ENCODE measurements at places on chromosomes 3 and 15.
A peak's percentile ranks its signal among the peaks of the same experiment; 100 is the strongest.

DNA sequence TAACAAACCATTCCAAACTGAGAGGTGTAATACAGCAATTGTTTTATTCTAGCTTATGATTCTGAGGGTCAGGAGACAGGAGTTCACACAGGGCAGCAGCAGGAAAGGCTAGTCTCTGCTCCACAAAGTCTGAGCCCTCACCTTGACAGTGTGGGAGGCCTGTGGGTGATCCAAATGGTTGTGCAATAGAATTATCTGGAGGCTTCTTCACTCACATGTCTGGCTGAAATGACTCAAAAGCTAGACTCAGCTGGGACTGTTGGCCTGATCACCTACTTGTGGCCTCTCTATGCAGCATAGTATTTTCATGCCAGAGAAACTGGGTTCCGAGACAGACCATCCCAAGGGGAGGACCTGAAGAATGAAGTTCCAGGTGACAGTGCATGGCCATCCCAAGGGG lies 233.9 kb upstream of the UBE2E2 start:
- DNase-seq, result no peak

DNA sequence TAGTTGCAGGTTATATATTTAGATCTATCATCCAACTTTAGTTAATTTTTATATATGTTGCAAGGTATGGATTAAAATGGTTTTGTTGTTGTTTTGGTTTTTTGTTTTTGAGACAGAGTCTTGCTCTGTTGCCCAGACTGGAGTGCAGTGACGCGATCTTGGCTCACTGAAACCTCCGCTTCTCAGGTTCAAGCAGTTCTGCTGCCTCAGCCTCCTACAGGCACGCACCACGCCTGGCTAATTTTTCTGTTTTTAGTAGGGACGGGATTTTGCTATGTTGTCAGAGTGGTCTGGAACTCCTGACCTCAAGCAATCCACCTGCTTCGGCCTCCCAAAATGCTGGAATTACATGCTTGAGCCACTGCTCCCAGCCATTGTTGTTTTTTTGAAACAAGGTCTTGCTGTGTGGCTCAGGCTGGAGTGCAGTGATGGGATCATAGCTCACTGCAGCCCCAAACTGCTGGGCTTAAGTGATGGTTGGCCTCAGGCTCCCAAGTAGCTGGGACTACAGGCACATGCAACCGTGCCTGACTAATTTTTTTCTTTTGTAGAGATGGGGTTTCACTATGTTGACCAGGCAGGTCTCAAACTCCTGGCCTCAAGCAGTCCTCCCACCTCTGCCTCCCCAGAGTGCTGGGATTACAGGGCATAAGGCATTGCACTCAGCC lies 92.0 kb downstream of the ZNF609 start:
- DNase-seq, result no peak

DNA sequence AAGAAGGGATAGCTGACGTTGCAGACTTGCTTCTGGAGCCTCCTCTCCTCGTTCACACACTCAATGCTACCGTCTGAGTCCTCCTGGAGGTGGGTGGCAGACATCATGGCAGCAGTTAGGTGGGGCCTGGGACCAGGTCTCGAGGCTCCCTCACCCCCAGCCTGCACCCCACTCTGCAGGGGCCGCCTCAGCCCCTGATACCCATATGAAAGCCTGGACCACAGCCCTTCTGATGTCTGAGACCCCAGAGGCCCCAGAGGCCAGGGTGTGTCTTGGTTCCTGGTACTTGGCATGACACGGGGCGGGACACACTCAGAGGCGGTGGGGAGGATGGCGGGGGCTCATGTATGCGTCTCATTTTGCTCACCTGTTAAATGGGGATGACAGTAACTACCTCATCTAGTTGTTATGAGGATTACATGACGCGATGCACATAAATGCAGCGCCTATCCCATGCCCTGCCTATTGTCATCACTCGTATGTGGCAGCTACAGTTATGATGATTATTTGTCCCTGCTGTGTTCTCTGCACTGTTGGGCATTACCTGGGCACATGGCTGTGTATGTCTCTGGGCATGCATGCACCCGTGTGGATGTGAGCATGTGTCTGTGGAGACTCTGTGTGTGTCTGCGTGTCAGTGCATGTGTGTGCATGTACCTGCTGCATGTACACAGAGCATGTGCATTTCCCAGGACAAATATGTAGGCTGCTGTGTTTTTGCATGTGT lies 39.9 kb downstream of the FEM1B start:
- no peak for DNase-seq

GRCh38 chr3:33115024-33115768 lies 1.4 kb downstream of the CRTAP start:
- DNase-seq, result no peak

DNA sequence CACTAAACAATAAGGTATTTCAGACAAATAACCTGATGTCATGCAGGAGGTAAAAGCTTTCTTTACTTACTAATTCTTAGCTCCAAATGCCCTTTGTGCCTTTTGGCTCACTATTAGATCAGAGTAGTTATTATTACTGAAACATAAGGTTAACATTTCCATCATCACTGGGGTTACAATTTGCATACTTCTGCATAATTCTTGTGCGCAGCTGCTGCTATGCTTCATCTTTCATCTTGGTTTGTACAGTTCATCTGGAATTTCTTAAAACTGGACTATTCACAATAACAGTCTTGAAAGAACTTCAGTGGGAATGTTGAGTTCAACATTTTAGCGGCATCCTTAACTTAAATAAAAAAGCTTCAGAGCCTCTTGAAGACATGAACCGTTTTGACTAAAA lies 383.2 kb upstream of the ADAMTS9 start:
- DNase-seq, result no peak

GRCh38 chr3:13021141-13022114 lies 51.8 kb downstream of the IQSEC1 start:
- no peak for DNase-seq

GRCh38 chr3:167783781-167784180 lies 48.3 kb downstream of the SERPINI1 start:
- peak; percentile 22 for DNase-seq

GRCh38 chr3:129605203-129605921 lies 1.1 kb downstream of the PLXND1 start:
- DNase-seq, result no peak

DNA sequence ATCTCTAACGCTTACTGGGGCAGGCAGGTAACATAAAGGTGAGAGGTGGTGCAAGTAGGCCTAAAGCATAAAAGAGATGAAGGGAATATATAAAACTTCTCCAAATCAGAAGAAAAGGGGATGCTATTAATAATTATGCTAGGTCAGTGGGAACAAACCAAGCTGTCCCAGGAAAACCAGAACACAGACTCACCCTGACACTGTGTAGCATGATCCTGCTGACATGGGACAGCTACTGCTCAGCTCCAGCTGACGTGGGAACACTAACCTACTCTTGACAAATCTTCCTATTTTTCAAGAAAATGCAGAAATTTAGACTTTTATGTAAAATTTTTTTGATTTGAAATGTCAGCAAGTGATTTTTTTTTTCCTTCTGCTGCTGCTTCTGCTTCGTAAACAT lies 203.5 kb downstream of the KCNMB2 start:
- no peak for DNase-seq

DNA sequence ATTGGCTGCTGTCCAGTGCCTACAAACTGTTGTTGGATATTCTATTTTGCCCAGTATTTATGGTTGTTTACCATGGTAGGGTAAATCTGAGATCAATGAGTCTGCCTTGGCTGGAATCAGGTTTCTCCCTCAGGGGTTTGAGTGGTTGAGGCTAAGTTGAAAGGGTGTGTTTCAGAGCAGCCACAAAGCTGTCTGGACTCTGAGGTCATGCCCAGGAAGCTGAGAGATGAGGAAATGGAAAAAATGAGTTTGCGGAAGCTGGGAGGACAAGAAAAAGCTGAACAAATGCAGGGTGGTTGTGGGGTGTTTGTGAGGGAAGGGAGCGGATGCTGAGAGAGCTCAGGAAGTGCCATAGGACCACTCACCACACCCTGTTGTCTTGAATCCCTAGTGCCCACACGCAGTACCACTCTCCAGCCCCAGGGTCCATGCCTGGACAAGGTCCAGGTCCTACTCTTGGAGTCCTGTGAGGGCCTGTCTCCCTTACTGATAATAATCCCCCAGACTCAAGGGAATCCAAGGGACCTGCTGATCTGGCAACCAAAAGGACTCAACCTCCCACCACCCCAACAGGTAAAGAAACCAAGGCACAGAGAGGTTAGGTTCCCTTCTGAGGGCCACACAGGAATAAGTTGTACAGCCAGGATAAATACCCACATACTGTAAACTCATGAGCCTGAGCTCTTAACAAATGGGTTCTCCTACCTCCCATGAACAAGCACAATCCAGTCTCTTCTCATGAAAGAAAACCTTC lies 81.6 kb downstream of the PPCDC start:
- DNase-seq, result no peak

Measured in hypothalamus (tissue), 51 donors.